ENCODE measurements at places on chromosomes 2 and 18.
A peak's percentile ranks its signal among the peaks of the same experiment; 100 is the strongest.

- DNase-seq = no peak
These were observed 65.5 kb upstream of the WDSUB1 start for GRCh38 chr2:159351977-159352376.

DNA sequence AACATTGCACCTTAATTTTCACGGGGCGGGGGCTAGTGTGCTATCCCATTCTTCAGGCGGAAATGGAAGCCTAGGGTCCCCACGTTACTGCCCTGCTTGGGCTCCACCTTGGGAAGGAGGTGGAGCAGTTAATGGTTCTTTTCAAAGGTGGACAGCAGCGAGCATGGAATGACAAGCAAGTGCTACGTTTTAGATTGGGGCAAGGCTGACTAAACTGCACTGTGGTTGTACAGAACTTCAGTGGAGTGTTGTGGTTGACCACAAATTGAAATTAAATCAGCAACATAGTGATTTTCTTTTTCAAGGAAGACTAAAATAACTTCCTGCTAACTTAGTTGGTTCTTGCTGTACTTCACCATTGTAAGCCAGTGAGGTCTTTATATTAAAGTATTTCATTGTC, 47.0 kb downstream of the CHRNA1 start:
- no peak for DNase-seq

- peak; percentile 53 for DNase-seq
These were observed 1.1 kb downstream of the ATAD2B start for GRCh38 chr2:23925702-23926289.

DNA sequence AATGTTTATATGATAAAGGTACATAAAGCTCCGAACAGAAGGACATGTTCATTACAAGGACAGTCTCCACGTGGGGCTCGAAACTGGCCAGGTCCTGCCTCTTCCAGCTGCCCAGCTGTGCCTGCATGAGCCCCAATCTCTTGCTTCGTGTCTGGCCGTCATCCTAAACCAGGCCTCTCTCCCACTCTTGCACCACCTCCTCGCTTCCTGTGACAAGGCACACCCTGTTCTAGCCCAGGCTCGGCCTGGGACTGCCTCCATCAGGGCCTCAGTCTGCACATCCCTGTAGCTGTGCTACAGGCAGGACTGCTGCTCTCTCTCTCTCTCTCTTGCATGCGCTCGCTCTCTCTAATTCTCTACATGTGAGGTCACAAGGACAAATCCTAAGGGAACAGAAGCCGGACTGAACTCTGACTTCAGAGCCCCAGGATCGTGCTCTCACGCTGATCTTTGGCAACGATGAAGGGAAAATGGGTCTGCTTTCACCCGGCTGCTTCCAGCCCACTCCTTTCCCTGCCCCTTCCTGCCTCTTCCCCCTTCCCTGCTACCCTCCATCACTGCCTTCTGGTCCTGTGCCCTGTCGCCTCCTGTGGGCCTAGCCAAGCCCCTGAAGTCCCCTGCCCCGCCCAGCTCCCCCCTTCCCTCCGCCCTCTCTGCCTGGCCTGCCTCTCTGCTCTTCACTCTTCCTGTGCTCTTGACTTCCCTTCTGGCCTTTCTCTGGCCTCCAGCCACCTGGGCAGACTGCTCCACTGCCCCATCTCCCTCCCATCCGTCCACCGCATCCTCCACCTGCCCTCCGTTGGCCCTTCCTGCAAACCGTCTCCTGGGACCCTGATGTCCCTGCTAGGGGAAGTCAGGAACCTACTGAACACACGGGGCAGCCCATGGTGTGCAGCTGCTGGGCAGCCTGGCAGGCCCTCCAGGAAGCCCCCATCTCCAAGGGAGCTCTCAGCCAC, 7.8 kb upstream of the GPR55 start:
- DNase-seq = no peak

DNA sequence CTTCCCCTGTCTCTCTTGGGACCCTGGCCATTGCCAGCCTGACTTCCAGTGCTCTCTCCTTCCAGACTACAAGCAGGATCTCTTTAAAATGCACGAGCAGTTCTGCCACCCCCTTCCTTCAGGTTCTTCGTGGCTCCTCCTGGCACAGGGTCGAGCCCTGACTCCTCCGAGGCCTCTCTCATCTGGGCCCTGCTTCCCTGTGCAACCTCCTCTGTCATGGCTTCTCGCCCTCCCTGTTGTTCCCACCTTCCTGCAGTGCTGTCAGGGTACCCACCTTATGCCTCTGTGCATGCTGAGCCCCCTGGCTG, 56.7 kb upstream of the RPL31 start:
- no peak for DNase-seq

DNA sequence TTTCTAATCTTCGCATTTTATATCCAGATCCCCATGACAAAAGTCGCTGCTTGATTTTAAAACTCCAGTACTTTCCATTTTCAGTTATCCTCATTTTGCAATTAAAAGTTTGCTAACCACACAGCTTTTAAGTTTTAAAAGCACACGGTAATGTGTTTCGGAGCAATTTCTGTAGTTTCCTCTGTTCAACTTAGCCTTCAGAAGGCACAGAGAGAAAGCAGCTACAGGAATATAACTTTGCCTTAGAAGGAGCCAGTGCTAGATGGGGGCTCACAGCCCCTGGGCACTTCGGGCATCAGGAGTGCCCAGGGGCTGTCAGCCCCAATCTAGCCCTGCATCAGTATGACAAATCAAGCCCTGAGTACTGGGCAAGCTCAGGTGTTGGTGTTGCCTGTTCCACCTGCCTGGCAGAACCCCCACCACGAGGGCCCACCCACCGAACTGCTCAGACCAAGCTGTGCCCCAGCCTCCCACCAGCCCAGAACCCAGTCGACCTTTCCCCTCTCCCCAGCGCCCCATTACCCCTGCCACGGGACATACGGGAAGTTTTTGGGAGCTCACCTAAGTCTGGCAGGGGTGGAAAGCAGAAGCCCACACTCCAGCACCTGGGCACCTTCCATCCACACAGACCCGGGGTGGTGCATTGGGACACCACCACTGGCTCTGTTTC, 47.3 kb downstream of the TRABD2A start:
- DNase-seq = no peak

DNA sequence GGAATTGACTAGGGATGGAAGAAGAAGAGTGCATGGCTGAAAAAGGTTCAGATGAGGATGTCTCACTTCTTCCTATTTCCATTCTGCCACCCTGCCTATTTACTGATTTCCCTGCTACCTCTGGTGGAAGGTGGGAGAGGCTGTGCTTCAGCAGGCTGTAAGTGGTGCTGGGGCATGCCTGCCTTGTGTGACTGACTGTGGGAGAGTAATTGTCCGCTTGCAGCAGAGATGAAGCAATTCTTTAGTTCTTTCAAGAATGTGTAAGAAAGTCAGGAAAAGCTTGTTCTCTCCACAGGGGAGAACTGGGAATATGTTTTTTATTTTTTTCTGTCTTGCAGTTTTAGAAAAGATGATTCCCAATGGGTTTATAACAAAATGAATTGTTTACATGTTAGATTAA, 72.5 kb upstream of the NYAP2 start:
- no peak for DNase-seq

DNA sequence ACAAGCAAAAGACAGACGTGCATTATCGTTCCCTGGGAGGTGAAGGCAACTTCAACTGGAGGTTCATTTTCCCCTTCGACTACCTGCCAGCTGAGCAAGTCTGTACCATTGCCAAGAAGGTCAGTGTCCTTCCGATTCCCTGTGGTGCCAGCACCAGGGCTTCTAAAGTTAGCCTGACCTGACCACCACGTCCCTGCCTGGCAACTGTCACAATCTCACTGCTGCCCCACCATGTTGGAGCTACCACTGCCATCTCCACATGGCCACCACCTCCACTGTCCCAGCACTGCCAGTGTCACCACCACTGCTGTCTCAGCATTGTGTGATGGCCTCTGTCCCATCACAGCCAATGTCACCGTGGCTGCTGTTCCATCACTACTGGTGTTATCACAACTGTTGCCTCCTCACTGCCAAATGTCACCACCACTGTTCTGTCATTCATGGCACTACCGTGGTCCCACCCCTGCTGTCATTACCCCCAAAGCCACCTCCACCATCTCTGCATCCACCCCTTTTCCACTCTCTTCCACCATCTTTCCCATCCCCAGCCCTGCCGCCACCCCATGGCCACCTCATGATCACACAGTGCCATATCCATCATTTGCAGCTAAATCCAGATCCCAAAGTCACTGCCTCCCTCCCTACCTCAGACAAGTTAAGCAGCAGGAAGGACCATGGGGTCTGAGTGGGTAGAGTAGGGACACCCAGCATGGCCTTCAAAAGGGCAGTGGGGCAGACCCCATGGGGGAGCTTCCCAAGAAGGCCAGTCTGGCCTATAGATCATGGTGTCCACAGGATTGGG, 216.5 kb downstream of the DYSF start:
- no peak for DNase-seq
